ENCODE measurements at places on chromosomes 7 and 10.

GRCh38 chr7:156947120-156947843, 2.2 kb upstream of the NOM1 start:
- DNase-seq: no peak

DNA sequence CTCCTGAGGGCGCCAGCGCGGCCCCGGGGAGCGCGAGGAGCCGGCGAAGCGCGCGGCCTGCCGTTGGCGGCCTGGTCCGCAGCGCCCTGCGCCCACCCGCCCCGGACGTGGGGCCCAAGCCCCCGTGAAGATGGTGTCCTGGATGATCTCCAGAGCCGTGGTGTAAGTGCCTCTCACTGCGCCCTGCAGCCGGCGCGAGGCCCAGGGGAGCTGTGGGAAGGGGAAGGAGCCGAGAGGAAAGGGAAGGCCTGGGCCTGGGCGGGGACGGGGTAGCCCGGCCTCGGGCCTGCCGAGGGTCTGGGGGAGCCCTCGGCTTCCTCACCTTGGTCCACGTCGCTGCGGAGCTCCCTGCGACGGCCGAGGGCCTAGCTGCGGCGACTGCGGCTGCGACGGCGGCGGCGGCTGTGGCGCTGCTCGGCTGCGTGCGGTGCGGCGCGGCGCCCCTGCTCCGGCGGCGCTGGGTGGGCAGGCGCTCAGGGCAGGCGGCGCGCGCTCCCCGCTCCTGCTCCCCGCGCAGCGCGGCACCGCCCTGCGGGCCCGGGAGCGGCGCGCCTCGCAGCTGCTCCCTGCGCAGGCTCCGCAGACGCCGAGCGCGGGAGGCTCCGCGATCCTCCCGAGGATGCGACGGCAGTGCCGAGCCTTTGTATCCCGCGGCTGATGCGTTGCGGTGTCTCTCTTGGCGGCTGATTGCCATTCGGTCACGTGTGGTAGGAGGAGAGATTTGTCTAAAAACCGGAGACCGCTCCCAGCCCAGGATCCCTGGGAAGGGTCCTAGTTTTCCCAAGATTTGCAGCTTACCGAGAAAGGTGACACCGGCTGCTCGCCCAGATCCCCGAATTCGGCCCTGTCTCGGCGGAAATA, 445 bp downstream of the REEP3 start:
- peak; percentile 76 for DNase-seq

GRCh38 chr10:108877095-108877561, 1046.2 kb downstream of the XPNPEP1 start:
- no peak for DNase-seq

DNA sequence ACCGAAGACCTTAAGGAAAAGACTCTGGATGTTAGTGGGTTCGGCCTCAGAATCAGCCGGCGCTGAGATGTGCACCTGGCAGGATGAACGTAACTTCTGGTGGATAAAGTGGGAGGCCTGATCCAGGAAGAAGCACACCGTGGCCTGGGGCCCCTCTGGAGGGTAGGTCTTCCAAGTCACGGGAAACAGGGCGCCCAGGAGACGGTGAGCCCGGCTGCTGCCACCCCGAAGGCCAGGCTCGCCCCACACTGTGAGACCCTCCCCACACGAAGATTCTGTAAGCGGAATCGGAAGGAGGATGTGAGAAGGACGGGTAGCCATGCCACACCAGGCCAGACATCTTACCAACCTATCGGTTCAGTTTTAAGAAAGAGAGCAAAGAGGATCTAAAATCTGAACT, 279.0 kb downstream of the DNAJB6 start:
- DNase-seq: no peak

DNA sequence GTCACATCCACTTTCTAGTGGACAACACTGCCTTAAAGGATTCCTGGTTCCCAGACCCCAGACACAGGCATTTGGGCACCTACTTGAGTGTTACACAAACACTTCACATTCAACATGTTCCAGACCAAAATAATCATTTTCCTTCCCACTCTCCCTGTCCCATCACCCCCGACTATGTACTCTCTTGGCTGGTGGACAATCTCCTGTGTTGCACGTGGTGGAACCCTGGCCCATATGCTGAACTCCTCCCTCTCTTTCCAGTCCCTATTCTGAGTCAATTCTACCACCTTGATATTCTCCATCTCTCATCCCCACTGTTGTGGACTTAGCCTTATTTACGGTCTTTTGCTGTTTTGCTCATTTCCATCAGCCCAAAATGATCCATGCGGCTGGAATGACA, 8.3 kb upstream of the SEPHS1 start:
- no peak for DNase-seq

GRCh38 chr10:58384095-58384494, 1.1 kb upstream of the TFAM start:
- no peak for DNase-seq

DNA sequence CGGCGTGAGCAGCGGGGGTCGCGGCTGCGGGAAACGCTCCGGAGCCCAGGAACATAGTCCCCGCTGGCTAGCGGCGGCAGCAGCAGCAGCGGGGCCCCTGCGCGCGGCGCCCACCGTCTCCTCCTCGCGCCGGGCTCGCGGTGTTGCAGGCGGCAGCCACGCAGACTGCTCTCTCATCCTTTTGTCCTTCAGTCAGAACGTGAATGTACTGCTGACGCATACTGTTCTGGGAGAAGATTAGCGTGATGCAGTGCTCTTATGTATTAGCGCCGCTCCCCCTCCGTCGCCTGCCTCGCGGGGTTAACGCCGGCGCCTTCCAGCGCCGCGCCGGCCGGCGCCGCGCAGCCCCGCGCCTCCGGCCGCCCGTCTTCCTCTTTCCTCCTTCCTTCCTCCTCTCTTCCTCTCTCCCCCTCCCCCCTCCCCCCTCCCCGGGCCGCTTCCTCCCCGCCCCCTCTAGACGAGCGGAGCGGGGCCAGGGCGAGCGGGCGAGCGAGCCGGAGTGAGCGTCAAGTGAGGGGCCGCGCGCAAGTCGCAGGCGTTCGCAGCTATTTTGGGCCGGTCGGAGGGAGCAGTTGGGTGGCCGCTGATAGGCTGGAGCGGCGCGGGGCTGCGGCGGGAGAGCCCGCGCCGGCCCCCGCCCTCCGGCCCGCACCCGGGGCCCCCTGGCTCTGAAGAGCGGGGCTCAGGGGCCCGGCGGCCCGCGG, 816 bp upstream of the LRRC4 start:
- DNase-seq: peak; percentile 91

Data from Daoy (cell line).